ENCODE measurements at places on chromosomes 1 and 21.

DNA sequence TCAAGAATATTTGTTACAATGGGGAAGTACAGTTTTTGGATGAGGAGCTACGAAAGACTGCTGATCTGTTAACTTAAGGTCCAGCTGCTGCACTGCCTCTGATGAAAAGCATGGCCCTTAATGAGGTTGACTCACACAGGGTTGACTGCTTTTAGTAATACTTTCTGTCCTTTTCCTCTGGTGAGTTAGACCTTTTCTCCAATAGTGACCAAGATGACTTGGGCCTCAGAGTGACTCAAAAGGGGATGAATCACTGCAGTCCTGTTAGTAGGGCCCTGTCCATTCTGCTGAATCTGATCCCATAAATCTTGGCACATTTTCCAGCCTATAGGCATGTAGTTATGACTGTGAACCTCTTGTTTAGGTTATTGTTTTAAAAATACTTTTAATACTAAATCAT is 2.7 kb downstream of the DISP1 start:
- peak; percentile 99 for DNase-seq

DNA sequence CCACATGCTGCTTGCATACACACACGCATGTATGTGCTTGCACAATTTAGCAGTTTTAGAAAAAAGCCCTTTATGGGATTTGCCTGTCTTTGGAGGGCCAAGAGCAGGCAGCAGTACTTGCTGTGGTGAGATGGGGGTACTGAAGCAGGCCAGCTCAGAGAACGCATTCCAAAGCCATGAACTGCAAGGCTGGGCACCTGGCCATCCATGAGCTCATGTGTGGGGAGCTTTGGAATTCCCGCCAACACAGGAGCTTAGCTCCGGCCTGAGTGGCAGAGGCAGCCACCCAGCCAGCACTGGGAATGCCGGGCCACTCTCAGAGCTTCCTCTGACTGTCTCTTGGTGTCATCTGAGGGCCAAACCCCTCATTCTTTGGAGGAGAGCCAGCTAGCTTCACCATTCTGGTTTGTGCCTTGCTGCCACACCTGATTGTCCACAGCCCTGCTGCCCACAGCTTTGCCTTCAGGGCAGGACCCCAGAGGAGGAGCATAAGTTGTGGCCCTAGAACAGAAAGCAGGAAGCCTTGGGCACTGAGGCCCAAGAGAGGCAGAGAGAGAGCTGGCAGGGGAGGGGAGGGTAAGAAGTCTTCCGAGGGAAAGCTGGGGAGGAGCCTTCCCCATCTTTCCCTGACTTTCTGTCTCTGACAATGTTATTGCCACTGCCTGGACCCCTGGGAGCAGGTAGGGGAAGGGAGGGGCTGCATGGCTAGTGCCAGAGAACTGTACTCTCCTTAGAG is 92.1 kb upstream of the POU3F1 start:
- DNase-seq: peak; percentile 95

GRCh38 chr1:1267488-1268283 is 6.0 kb downstream of the UBE2J2 start:
- DNase-seq: no peak

- peak; percentile 59 for DNase-seq
Observed at GRCh38 chr1:196148367-196148970, 459.8 kb downstream of the KCNT2 start.

GRCh38 chr1:113429461-113430153 is 39.3 kb downstream of the MAGI3 start:
- peak; percentile 66 for DNase-seq

- DNase-seq: no peak
Observed at GRCh38 chr1:230326971-230327891, 98.9 kb downstream of the PGBD5 start.

GRCh38 chr21:45632160-45632559 is 11.4 kb upstream of the PCBP3 start:
- no peak for DNase-seq

- DNase-seq: no peak
Observed at GRCh38 chr1:190667914-190668313, 190.2 kb upstream of the BRINP3 start.

DNA sequence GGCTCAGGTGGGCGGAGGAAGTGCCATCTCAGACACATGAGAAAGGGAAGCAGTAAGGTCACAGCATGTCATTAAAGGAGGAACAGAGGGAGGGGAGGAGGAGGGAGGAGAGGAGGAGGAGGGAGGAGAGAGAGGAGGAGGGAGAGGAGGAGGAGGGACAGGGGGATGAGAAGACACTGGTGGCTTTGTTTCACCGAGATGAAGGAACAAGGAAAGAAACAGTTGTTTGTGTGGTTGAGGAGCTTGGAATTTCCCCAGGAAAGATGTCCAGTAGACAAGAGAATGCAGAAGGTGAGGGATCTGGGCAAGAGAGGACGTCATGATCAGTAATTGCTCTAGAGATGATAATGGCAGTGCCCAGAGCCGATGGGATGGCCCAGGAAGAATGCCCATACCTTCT is 97.7 kb downstream of the AJAP1 start:
- DNase-seq: no peak

Measured in A172 (cell line).